ENCODE measurements at places on chromosomes 6 and 20.

GRCh38 chr6:43926634-43927531 is 156.9 kb downstream of the VEGFA start:
- DNase-seq = no peak

- DNase-seq = no peak
Observed at GRCh38 chr6:165568326-165568725, 94.7 kb downstream of the PDE10A start.

- no peak for DNase-seq
Observed at GRCh38 chr6:83192456-83192855, 609 bp downstream of the PGM3 start.

DNA sequence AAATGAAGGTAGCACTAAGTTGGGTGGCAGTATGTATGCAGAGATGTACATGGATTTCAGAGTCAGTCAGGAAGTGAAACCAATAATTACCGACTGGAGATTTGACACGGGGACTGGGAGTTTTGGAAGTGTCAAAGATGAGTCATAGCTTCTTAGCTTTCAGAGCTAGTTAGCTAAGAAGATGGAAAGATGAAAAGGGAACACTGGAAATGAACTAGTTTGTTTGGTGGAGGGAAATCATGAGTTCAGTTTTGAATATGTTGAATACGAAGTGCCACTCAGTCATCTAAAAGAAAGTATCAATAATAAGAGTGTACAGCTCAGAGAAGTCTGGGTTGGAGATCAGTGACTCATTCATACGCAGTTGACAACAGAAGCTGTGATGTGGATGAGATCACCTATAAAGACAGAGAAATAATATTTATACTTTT is 7.5 kb downstream of the ESF1 start:
- no peak for DNase-seq

DNA sequence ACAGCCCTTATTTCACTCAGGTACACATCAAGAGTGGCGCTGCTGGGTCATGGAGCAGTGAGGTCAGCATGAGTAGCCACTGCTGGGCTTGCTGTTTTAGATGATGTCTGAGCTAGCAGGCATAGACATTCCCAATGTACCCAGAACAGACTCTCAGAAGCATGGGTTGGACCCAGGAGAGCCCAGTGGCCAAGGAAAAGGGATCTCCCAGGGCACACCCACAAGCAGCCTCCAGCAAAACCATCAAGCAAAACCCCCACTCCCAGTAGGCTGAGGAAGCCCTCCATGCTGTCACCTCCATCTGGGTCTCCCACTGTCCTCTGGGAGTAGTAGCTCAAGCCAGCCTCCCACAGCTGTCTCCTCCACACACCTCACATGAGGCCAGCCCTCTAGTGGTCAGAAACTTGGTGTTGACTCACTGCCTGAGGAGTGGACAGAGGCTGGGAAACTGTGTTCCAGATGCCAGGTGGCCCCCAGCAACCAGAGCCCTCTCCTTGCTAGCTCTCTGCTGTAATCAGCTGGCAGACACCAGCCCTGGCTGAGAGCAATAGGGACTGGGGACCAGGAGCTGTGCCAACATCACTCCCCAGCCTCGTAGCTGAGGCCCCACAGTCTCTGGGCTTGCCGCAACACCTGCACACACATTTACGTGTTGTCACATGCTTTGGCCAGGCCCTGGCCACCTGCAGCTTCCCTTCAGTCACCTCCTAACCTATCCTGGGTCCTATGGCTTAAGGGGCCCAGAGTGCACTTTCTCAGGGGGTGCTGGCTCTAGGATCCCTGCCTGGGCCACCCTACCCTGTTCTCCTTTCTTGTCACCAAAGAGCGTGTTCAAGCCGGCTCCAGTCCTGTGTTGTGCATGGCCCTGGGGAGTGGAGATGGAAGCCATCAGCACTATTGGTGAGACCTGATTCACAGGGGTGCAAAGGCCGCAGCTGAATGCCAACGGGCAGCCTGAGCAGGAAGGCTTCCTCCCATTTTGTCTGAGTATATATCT is 1.9 kb upstream of the AP5S1 start:
- no peak for DNase-seq

- DNase-seq = no peak
Observed at GRCh38 chr6:128492386-128492785, 28.0 kb downstream of the PTPRK start.

GRCh38 chr20:1741309-1742048 is 83.9 kb upstream of the SIRPG start:
- DNase-seq = no peak

GRCh38 chr6:113888956-113889630 is 31.9 kb downstream of the MARCKS start:
- DNase-seq = no peak

GRCh38 chr6:91691449-91691848 is 1104.6 kb upstream of the MAP3K7 start:
- no peak for DNase-seq

DNA sequence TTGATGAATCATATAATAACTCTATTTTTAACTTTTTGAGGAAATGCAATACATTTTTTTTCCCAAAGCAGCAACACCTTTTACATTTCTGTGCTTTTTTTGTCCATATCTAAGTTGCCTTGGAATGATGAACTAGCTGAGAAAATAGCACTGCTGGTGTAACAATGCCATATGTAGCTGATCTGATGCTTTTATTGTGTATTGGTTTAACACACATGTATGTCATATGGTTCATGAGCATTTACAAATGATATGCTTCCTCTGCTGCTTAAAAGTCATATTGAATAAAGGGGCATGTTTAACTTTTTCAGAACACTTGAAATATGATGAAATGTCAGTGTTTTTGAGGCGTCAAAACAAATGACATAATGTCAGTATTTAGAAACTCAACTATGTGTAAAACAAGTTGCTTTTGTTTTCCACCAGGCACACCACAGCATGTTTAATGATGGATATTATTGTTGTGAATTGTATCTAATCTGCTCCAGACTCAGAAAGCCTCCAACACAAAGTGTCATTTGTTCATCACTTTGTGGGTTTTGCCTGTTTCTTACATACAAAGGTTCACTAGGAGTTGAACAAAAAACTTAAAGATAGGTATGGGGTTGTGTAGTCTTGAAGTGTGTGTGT is 775.8 kb upstream of the FLRT3 start:
- DNase-seq = no peak

DNA sequence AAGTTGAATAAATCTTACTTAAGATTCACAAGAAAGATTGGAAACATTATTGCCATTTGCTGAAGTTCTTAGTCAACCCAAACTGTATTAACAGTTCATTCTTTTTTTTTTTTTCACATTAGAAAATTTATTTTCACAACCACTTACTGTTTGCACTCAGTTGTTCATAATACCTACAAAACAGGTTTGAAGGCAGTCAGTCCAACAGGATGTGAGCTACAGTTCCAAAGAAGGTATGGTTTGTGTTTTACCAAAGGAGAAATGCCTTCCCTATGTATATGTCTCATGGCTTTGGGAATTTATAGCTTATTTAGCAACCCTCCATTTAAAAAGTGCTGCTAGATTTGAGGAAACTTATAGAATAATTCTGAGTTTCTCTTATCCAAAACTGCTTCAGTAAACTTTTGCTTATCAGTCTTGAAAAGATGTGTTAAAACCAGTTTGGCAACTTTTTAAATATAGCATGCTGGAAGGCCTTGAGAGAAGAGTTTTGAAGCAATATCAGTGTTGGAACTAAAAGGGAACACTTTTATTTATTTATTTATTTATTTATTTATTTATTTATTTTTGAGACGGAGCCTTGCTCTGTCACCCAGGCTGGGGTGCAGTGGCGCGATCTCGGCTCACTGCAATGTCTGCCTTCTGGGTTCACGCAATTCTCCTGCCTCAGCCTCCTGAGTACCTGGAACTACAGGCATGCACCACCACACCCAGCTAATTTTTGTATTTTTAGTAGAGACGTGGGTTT is 46.8 kb upstream of the RREB1 start:
- no peak for DNase-seq
